Activated naive CD4-positive, alpha-beta T cell treated with anti-CD3 and anti-CD28 coated beads for 36 hours (primary cell): ENCODE measurements at places on chromosomes 4 and X.

DNA sequence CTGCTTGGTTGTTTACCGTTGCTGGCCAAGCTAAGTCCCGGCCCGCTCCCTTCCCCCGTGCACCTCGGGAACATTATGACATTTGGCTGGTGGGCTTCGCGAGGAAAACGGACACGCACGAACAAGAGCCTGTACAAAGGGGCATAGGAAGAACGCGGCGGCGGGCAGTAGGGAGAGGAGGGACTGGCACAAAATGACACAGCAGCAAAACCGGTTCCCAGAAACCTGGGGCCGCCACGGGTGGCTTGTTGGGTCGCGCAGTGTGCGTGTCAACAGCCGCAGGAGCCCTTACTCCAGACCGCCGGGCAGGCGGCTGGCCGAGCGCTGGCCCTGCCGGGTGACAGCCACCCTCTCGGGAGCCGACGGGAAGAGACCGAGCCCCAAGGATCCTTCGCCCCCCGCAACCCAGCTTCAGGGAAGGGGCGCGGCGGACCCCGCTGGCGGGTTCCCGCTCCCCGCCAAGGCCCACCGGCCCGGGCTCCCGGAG, 1.6 kb upstream of the LIN54 start:
- DNase-seq, result peak; percentile 59

DNA sequence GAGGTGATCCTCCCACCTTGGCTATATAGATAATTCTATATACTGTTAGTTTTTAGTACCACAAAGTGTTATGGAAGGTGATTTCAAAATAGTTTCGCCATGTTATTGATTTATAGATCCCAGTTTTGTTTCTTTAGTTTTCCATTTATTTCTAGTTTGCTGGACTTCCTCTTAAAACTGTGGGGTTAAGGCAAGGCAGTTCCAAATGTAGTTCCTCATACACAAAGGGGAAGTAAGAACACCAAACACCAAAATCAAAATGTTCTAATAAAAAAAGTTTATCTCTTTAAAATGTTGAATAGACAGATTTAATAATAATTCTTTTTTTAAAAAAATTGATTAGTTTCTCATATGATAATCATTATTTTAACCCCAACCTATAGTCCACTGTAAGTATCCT, 6.8 kb upstream of the CISD2 start:
- no peak for DNase-seq

DNA sequence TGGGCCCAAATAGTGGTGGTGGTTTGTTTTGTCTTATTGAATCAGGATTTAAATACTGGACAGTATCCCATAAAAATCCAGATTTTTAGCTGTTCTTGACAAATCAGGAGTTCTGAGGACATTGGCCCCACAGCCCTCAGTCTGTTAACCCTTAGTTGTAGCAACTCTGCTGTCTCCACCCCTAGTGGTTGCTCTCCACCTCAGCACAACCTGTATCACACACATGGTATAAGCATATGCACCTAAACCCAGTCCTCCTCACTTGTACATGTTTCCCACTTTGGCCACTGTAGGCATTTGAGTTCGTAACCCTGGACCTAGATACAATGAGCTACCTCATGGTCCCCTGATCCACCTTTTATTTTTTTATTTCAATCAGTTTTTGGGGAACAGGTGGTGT, 75.9 kb downstream of the MRPL1 start:
- no peak for DNase-seq

DNA sequence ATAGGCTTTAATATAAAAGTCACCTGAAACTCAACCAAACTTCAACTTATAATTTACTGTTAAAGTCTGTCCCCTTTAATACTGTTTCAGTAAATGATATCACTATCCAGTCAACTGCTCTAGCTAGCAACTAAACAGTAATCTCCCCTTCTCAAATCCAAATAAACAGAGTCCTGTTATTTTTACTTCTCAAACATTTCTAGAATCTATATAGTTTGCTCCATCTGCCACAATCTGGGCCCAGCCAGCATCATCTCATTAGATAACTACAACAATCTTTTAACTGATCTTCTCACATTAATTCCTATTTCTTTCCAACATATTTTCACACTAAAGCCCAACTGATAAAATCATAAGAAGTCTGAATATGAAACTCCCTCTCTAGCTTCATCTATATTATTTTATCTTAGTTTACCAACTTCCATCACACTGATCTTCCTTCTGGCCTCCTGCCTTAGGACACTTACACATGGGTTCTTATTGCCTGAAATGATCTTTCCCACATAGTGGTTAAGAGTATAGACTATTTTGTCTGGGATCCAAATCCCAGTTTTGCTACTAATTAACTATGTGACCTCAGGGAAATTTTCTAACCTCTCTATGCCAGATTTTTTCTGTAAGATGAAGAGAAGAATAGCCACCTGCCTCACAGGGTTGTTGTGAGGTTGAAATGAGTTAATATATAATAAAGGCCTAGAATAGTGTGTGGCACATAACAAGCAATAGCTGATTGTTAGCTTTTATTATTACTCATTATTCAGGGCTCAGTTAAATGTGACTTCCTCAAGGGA, 18.6 kb downstream of the TBCK start:
- DNase-seq, result no peak
